ENCODE measurements at places on chromosomes 2 and 18.

DNA sequence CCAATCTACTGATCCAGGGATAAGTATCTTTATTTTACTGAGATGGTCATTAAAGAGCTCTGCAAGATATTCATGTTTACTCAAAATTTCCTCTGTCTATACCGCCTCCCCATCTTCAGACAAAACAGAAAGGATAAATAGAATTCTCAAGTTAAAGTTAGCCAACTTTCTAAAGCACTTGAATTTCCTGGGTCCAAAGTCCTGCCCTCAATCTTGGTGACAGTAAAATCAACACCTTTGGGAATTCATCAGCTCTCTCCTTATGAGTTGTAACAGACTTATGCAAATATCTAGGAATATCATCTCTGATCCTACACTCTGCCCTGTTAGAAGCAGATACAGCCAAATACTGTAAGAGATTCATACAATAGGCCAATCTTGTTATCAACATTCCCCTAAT is 122.5 kb upstream of the HAAO start:
- DNase-seq, result no peak

- peak; percentile 84 for DNase-seq
These were observed at the start of gene FTCDNL1 for GRCh38 chr2:199850718-199851500. Gene FTCDNL1 (minus strand): TSS chr2:199851192. CDS start chr2:199848962, 2,230 bp downstream.

- no peak for DNase-seq
These were observed 208.2 kb upstream of the CHAC2 start for GRCh38 chr2:53559302-53559966.

GRCh38 chr2:103139628-103140268 is 377.9 kb downstream of the TMEM182 start:
- no peak for DNase-seq

DNA sequence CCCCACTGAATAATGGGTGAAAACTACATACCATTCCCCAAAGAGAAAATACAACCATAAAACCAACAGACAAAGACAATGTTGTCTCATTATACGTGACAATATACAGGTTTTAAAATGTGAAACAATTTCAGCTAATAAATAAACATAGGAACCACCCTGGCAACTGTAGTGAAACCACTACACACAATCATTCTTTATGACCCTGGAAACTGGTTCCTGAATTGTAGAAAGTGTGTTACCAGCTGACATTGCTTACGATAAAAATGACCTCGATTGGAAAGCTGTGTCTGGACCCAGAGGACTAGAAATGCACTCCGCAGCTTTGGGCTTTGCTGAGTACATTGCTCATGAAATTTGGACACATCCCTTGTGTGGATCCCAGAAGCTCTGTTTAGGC is 73.9 kb upstream of the LPIN2 start:
- DNase-seq, result no peak

DNA sequence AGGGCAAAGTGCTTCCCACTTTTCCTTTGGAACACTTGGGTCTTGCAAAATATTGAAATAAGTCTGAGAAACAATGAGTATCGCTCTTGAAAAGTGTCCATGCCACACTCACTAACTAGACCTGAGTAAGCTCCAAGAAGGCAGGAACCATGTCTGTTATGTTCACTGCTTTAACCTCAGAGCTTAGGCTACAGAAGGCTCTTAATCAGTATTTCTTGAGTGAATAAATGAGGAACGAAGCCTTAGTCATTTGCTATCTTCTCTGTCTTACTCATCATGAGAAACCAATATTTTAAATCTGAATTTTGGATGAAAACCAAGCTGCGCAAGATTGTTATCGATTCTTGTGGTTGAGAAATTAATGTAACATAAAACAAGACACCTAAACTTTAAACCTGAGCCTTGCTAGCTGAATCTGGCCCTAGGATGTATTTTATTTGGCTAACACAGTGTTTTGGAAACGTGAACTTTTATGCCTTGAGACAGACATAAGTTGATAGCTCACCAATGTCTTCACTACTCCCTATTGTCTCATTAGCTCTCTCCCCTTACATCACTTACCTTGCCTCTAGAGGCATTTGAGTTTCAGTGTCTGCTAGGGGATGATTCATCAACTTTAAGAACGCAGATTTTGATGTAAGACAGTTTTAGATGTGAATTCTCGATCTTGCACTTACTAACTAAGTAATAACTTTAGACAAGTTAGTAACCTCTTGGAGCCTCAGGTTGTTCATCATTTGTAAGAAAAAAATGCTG is 392.8 kb upstream of the MEIS1 start:
- DNase-seq, result no peak

GRCh38 chr18:56038171-56039030 is 450.4 kb upstream of the TCF4 start:
- no peak for DNase-seq

GRCh38 chr2:142038826-142039225 is 92.0 kb downstream of the LRP1B start:
- DNase-seq, result no peak

DNA sequence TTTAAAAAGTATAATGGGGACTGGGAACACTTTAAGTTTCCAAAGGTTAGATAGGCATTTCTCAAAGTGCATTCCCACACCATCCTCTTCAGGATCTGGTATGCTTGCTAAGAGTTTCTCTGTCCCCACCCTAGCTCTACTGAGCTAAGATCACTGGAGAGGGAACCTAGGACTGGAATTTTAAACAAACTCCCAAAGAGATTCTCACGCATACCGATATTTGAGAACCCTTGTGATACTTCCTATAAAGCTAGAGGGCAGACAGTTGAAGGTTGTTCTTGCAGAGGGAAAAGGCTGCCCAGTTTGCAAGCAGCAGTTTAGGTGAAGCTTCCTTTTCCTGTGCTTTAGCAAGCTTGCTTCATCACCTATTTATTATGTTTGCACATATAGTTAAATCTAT is 3.6 kb downstream of the CNRIP1 start:
- DNase-seq, result peak; percentile 27

- no peak for DNase-seq
These were observed 272.1 kb upstream of the DOK6 start for GRCh38 chr18:69128566-69128965.

GRCh38 chr2:37375741-37376288 is 31.4 kb downstream of the QPCT start:
- no peak for DNase-seq

GRCh38 chr2:33719067-33719466 is 120.0 kb upstream of the FAM98A start:
- DNase-seq, result no peak

GRCh38 chr2:172525601-172526000 is 30.3 kb upstream of the PDK1 start:
- DNase-seq, result no peak

- DNase-seq, result peak; percentile 75
These were observed 24.2 kb upstream of the CPO start for GRCh38 chr2:206915121-206915520.

DNA sequence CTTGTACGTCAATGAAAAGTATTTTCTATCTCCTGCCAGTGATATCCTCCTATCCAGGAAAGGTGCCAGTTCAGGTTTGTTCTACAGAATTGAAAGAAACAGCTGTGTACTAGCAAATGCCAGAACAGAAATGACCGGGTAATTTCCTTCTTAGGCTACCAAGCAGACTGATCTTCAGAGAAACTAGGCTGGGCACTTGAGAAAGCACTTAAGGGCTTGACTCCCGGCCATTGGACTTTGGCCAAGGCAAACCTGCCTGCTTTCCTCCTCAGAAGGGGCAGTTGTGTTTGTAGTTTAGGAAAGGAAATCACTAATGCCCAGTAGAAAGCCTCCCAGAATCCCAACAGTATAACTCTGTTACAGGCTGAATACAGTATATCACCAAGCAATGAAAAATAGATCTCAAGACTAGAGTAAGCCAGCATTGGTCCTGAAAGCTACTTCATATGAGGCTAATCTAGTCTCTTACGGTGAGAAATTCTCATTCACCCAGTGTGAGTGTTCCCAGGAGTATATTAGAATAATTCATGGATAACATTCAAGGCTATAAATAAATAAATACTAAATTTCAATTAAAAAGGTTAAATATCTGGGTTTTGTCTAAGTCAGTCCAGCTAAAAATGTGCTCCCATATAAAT is 43.0 kb upstream of the COL5A2 start:
- DNase-seq, result no peak
